ENCODE measurements at places on chromosomes 3 and 15.

- no peak for DNase-seq
Observed at GRCh38 chr3:17742880-17743657, 638 bp upstream of the TBC1D5 start.

- no peak for DNase-seq
Observed at GRCh38 chr3:187590861-187591576, 79.2 kb downstream of the SST start.

- no peak for DNase-seq
Observed at GRCh38 chr15:93566762-93567161, 477.8 kb upstream of the RGMA start.

- no peak for DNase-seq
Observed at GRCh38 chr3:13042715-13043271, 30.4 kb downstream of the IQSEC1 start.

DNA sequence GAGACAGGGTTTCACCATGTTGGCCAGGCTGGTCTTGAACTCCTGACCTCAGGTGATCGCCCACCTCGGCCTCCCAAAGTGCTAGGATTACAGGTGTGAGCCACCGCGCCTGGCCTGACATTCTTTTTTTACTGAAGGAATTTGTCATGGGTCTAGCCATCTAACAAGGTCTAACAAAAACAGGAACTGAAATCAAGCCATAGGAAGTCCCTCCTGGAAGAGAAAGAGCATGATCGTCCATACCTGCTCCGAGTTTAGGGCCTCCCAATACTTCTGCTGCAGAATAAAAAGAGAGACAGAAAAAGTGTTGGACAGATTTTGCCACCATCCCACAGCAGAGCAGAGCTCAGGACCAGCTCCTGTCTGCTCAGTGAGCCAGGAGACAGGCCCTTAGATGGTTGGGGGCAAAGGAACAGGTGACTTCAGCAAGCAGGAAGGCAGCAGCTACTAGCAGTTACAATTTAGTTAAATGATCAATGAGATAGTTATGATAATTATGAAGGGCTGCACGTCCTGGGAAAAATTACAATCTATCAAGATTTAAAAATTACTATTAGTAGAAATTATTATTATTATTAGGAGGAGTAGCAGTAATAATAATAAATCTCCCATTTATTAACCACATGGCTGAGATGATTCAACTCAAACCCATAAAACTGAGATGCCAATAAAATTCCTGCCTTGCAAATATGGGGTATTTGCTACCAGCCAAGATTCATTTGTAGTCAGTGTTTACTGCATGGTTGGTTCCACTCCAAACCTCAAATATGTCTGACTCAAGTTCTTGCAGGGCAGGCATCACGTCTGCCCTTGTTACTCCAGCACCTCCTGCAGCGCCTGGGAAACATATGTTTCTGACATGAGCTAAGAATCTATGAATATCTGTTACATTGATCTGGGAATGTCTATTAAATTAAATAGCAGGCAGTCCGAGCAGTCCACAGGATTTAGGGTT, 40.1 kb downstream of the TMEM44 start:
- DNase-seq, result no peak

- DNase-seq, result no peak
Observed at GRCh38 chr15:89103481-89104171, 15.4 kb downstream of the ABHD2 start.

GRCh38 chr3:115099986-115100571, 47.0 kb downstream of the ZBTB20 start:
- DNase-seq, result no peak

DNA sequence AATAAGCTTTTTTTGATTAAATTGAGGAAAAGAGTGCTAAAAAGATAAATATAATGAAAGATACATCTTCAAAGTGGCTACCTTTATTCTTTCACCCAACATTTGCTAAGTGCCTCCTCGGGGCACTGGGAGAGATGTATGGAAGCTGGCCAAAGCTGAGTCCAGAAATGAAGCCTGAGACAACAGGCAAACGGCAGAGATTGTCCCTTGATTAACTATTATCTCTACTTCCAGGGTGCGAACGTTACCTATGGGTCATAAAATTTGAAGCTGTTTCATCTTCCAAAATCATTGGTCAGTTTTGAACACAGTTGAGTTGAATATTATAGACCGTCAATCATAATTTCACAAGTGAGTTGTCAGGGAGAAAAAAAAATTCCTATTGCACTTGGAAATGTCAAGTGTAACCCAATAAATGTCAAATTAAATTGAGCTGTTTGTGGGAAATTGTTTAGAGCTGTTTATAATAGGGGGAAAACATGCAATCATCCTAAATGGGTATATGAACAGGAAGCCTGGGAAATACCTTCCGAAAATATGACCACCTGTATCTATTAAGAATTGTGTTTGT, 73.9 kb downstream of the SUCLG2 start:
- no peak for DNase-seq

- DNase-seq, result no peak
Observed at GRCh38 chr3:81995329-81995728, 233.9 kb upstream of the GBE1 start.

GRCh38 chr15:40420793-40421192, 15.2 kb downstream of the IVD start:
- DNase-seq, result no peak

DNA sequence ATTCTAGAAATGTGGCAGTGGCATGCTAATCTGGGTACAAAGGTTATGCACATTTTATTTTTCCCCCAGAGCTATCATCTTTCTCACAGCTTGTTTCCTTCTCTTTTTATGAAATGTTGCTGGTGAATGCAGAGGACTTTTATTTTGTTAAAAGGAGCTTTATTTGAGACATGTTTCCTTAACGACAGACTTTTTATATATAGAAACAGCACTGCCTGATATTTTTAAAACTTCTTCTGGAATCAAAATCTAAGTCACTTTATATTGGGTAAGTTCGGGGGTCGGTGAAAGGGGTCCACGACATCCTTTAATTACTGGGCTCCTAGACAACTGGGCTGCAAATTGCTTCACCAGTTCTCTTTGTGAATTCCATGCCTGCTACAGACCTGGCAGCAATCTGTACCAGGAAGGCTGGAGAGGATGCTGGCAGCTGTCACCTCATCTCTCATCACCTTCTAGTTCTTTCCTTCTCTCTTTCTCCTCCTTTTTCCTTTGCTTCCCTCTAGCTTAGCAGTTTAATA, 464.7 kb downstream of the PDCD6IP start:
- no peak for DNase-seq

GRCh38 chr15:30927148-30927761, 23.5 kb downstream of the FAN1 start:
- DNase-seq, result no peak

DNA sequence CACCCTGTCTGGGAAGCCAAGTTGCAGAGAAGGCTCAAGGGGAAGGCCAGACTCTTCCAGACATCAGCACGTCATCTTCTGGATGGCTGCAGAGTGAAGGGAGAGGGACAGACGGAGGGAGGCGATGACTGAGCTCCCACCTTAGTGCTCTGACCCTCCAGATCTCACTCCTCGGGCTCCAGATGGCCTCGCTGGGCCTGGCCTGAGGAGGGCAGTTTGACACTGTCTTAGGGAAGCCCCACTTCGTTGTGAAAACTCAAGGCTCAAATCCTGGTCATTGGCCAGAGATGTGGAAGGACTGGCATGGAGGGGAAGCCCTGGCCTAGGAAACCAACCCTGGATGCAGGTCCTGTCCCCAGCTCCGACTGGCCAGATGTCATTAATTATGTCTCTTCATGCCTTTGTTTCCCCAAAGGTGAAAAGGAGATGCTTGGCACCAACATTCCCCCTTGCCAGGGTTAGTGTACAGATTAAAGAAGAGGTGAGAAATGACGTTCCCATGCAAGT, 70.4 kb downstream of the ADCY5 start:
- DNase-seq, result peak; percentile 58

- no peak for DNase-seq
Observed at GRCh38 chr3:81513591-81513990, 247.9 kb downstream of the GBE1 start.

DNA sequence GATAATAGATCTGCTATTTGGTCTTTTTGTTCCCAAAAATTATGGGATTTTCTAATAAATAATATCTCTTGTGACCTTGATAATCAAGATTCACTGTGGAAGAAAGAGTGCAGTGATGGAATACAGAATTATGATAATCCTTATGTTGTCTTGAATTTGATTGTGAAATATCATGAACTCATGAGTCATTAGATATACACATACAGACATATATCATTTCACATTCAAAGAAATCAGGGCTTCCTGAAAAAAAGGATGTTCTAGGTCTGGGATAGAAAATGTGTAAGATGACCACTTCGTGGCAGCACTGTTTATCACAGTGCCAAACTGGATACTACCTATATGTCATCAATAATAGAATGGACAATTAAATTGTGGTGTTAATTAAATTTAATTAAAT, 97.7 kb downstream of the DPH6 start:
- DNase-seq, result no peak

GRCh38 chr15:80049046-80049445, 10.4 kb upstream of the ZFAND6 start:
- no peak for DNase-seq

DNA sequence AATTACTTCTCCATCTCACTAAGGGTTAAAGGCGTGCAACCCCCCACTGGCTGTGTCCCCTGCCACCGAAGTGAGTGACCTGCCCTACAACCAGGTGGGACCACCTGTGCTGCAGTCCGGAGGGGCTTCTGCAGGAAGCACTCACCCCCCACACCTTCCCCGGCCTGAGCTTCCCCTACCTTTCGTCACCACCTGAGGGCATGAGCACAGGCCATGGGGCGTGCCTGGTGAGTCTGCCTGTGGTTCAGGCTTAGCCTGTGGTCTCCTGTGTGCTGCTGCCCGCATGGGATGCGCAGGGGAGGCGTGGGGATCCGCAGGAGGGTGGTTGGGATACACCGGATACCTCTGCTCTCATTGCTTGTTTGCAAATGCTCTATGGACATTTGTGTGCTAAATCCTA, 46.0 kb downstream of the KLHL25 start:
- peak; percentile 81 for DNase-seq

GRCh38 chr3:131047582-131047981, 20.9 kb downstream of the NEK11 start:
- DNase-seq, result no peak

DNA sequence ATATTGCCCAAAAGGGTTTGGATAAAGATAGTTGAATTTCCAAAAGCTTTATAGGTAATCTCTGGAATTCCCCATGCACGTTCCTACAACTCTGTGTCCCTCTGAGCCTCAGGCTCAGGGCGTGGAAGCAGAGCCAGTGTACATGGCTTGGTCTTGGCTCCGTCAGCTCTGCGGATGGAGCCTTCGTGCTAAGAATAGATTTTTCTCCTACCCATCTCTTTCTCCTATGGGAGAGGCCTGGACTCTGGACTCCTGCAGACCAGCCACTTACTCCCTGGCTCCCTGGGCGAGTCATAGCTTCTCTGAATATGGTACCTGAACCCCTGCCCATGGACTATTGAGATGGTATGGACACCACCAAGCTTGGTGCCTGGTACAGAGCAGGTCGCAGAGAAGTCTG, 99.9 kb downstream of the EEFSEC start:
- DNase-seq, result no peak

- DNase-seq, result no peak
Observed at GRCh38 chr3:67858492-67858891, 204.1 kb upstream of the SUCLG2 start.

- DNase-seq, result no peak
Observed at GRCh38 chr3:172052405-172052804, 13.0 kb downstream of the FNDC3B start.

DNA sequence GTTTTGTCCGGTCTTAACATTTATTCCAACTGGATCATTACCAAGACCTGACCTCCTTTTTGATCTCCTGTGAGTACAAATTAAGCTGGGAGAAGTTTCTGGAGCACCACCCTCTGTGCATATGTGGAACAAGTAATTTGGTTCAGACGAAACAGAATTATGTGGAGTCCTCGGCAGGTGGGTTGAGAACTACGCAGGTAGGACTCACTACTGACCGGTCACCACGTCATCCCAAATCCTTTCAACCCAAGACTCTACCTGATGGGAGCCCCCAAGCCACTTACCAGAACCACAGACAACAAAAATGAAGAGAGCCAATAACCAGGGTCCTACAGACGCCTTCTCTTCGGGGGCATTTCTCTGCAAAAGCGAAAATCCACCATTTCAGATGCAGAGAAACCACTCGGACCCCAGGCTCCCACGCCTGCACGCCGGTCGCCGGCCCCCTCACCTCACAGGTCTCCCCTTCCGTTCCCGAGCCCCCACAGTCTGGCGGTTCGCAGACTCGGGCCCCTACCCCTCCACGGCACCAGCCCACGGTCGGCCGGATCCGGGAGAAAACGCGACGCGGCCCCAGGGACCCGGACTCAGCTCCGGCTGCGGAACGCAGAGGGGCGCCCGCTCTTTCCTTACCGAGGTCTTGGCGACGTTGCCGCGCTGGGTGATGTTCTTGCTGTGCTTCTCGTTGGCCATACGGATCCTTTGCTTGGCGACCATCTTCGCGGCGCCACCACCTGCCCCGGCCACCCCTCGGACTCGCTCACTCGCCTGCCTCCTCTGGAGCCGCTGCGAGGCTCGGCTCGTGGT, 674 bp downstream of the SERP1 start:
- DNase-seq, result peak; percentile 86

GRCh38 chr3:197599089-197599765, 43.5 kb upstream of the BDH1 start:
- peak; percentile 85 for DNase-seq

- no peak for DNase-seq
Observed at GRCh38 chr3:53888232-53888631, 3.4 kb downstream of the SELENOK start.

DNA sequence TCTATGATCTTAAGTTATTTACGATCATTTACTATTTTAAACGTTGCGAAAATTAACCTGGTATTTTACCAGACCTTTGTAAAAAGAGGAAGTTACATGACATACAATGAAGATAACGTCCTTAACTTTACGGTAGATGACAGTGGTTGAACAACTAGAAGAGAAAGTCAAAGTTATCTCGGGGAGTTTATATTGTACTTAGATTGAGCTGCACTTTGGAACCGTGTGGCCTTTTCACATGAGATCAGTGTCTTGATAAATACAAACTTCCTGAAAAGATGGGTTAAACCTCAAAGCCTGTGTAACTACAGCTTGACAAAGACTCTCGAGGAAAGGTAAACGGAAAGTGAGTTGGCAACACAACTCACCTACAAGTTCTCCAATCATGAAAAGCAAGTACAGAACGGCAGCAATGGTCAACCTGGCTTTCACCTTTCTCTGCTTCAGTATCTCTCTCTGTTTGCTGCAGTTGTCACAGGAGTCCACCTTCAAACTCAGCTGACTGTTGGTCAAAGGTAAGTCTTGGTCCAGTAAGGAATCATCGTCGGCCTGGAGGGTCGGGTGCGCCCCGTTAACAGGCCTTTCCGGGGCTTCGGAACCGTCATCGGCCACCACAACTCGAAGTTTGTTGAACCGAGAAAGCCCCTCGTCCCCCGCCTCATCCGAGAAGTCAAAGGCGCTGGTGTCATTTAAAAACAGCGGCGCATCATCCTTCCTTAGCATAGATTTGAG, 793 bp downstream of the SLC30A4 start:
- peak; percentile 82 for DNase-seq

DNA sequence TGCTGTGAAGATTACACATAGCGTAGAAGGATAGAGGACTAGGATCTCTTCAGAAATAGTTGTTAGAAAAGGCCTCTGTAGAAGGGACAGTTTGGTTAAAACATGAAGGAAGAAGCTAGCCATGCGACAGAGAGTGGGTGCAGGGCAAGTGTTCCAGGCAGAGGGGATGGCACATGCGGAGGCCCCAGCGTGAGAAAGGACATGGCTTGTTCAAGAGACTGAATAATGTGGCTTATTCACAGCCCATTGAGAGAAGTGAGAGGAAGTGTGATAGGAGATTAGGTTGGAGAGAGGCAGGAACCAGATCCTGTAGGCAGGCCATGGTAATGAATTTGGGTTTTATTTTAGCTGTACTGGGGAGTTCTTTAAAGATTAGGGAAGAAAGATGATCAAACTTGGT, 56.4 kb downstream of the NEO1 start:
- DNase-seq, result no peak

All from posterior vena cava (tissue), 2 donors.